Stimulated activated CD4-positive, alpha-beta T cell treated with anti-CD3 and anti-CD28 coated beads, Interleukin-1b, Interleukin-23, amount 100 ng/mL, for 1 hour (primary cell): ENCODE measurements at places on chromosomes 7 and 10.

DNA sequence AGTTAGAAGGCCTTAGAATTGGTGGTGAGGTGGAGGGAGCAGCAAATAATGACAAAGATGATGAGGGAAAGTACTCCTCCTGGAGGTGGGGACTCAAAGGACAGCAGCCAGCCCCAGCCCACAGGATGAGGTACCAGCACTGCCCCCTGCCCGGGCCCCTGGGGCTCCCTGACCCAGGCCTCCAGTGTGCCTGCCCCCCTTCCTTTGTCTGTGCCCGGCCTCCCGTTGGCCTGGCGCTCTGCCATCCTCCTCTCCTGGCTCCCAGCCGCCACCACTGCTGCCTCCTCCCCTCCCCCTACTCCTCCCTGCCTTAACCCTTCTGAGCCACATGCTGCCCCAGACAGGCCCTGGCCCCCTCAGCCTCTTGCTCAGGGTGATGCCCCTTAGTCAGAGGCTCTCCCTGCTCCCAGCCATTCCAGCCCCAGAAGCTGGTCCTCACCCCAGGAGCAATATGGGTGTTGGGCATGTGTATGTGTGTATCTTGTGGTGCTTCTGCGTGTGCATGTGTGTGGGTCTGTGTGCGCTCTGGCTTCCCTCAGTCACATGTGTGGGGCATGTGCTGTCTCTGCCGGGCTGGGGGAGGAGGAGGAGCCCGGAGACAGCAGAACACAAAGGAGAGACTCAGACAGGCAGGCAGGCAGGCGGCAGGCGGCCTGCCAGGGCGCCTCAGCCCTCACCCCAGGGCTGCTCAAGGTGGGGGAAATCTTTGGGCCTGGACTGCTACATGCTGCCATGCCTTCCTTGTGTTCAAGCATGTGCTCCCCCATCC lies 2.6 kb downstream of the LDB1 start:
- no peak for DNase-seq

DNA sequence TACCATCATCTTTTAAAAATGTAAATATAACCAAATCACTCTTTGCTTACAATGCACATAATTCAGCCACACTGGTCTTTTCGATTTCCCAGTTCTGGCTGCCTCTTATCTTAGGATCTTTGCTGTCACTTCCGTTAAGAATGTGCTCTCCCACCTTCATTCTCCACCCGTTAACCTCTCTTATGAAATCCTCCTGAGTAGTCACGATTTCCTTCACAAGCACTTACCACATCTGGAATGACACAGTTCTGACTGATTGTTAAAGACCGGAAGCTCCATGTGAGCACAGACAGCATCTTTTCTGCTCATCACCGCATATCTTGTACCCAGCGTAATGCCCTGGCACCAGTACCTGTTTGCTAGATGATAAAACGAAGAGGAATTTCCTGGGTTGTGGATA lies 84.3 kb downstream of the CUL2 start:
- DNase-seq = no peak

GRCh38 chr10:98252464-98252863 lies 15.5 kb downstream of the LOXL4 start:
- DNase-seq = no peak

GRCh38 chr10:93496322-93497041 lies at the start of gene CEP55:
TSS of gene CEP55 (plus strand) at chr10:93496612. CDS start at chr10:93500052, 3,440 bp downstream.
- DNase-seq = peak; percentile 87

- no peak for DNase-seq
Measured at GRCh38 chr10:116269619-116270018, 3.4 kb downstream of the GFRA1 start.

GRCh38 chr10:46325021-46325420 lies 38.2 kb downstream of the ANTXRL start:
- DNase-seq = no peak

DNA sequence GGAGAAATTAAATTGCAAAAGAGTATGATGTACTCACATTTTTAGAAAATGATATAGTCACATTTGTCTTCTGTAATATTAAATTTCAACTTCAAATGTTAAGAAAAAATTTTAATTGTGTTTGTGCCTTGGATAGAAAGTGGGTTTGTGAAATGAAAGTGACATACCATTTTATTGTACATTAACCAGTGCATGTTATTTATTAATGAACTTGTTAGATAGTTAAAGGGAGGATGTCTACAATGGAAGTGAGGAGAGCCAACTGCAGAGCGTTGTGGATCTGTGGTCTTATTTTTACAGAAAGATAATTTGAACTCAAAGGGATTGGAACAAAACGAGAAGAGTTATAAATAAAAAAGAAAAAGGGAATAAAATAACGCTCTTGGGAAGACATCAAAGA lies 291.7 kb downstream of the ARL4A start:
- DNase-seq = no peak

DNA sequence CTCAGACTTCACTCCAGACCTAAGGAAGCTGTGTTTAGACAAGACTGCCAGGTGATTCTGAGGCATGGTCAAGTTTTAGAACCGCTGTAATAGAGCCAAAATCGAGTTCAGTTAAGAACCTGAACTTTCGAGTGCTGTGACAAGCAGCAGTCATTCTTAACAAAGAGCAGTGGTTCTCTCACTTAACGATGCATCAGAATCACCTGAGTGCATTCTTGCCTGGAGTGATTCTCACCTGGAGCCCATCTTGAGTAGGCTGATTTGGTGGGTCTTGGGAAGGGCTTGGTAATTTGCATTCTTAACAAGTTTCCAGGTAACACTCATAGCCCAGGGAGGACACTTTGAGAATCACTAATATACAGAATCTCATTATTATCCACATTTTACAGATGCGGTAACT lies 44.7 kb downstream of the PLXNA4 start:
- no peak for DNase-seq

GRCh38 chr10:12631787-12632562 lies 282.6 kb downstream of the CAMK1D start:
- no peak for DNase-seq

DNA sequence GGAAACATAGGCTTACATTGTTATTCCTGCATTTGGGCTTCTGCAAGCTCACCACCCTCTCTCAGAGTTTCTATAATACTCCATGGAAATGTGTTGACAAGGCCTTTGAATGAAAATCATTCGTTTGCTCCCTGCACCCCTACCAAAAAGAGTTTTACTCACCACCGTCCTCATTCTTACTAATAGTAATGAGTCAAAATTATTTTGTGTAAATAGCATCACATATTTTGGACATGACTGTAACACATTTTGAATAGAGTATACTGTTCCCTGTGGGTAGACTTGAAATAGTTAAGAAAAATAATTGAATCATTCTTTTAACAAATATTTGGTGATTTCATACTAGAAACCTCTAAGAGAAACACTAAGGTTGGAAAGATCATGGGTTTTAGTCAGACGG lies 84.6 kb downstream of the AKAP9 start:
- no peak for DNase-seq
